ENCODE measurements at places on chromosomes 5 and 9.

- DNase-seq: no peak
These were observed 27.4 kb downstream of the BICD2 start for GRCh38 chr9:92737216-92737606.

DNA sequence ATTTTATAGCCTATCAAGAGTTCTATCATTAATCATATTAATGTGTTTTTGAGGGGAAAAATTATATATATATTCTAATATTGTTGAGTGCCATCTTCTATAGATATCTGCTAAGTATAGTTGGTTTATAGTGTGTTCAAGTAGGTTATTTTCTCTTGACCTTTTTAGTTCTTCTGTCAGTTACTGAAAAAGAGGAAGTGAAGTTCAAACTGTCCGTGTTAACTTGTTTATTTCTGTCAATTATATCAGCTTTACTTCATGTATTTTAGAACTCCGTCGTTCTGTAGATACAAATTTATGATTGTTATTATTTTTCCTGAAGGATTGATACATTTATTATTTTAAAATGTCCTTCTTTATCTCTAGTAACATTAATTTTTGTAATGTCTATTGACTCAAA is 1209.1 kb downstream of the CDH12 start:
- DNase-seq: no peak

DNA sequence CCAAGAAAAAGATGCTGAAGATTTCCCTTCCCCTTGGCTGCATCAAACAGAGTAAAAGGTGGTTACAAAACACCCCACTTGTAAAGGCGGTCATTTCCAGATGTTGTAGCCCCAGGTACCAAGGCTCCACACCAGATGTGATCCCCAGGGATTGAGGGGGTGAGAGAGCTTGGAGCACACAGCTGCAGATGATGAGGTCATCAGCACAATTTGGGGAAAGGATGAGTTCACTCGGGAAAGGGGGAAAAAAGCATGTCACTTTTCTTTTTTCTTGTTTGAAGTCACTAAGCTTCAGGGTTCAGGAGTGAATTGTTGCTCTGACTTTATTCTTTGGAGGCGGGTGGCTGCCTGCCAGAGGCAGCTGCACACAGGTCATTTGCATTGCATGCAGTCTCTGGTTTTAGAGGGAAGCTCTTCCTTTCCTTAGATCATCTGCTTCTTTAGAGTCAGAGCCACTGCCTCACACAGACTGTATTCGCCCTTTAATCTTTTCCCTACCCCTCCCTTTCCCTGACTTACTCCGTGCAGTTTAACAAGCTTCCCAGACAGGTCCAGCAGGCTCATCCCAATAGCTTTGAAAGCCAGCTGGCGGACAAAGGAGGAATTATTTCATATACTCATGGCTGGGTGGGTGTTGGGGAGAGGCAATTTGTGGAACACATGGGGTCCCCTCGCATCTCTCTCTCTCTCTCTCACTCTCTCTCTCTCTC is 409.3 kb upstream of the SLC24A2 start:
- DNase-seq: no peak

DNA sequence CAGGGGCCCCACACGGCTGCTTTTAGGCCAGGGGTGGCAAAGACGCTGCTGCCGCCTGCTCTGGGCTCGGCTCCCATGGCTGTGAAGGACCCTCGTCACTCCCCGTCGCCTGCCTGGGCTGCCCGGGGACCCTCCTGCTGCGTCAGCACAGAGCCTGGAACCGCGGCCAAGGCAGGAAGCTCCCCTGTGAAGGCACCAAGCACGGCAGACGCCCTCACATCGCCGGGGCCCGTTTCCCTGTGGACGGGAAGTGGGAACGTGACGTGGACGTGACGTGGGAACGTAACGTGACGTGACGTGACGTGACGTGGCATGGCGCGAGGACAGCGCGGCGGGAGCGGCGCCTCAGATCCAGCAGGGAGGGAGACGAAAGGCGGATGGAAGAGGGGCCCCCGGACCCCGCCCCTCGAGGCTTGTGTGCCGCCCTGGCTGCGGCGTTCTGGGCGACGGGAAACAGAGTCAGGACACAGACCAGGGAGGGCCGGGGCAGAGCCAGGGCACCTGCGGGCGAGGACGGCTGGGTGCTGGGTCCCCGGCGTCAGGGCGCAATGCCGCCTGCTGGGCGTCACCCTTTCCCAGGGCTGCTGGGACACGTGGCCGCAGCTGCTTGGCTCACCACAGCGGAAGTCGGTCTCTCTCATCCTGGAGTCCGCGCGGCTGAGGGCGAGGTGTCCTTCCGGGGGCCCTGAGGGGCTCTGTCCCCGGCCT is 53.1 kb downstream of the MRPL36 start:
- DNase-seq: no peak

DNA sequence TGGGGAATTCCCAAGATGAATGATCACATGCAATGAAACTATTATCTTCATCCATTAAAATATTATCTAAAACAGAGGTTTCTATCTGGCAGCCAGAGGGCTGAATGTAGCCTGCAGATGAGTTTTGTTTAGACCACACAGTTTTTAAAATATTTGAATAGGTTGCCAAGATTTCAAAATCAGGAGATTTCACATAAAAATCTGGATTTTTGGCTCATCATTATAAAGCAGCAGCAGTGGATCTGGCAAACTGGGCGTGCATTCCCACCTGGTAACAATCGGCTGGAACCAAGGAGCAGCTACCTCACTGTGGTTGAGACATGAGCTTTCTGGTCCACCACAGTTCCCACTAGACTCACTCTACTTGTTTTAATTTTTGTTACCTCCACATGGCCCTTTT is 155.1 kb downstream of the BNC2 start:
- no peak for DNase-seq

- DNase-seq: peak; percentile 20
These were observed at the start of gene PCDHGC4 for GRCh38 chr5:141484641-141485311. Gene PCDHGC4, plus strand, starts transcription at chr5:141485030. Its CDS starts 144 bp downstream, at chr5:141485174.

- no peak for DNase-seq
These were observed 8.4 kb upstream of the PHYHD1 start for GRCh38 chr9:128912270-128912853.

DNA sequence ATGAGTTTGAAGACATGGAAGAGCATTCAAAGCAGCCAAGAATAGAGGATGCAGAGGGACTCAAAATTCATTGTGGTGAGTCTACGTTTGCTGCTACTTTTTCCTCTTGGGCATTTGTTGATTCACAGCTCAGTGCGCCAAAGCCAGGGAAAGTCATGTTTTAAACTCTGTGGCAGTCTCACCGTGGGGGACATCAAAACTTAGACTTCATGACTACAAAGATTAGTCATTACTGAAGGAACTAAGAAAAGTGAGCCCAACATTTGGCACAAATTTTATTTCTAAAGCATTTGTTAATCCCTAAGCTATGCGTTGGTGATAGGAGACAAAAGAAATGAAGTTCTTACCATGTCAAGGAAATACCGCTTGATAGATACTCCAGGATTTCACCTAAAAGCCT is 73.7 kb upstream of the MTAP start:
- DNase-seq: no peak

DNA sequence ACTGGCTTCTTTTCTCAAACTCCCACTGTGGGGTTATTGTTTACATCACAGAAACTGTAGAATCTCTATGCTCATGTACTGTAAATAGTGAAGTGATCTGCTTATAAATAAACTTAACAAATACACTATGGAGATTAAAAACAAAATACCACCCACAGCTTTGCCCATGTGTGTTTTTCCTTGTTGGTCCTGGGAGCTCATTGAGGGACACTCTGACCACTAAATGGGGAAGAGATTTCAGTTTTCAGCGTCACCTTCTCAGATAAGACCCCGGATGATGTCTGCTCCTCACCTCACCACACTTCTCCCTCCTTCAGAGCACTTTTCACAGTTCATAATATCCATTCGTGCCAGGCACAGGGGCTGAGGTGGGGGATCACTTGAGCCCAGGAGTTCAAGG is 89.7 kb downstream of the PDE6A start:
- no peak for DNase-seq

GRCh38 chr5:168174376-168174775 is 117.1 kb upstream of the WWC1 start:
- no peak for DNase-seq

DNA sequence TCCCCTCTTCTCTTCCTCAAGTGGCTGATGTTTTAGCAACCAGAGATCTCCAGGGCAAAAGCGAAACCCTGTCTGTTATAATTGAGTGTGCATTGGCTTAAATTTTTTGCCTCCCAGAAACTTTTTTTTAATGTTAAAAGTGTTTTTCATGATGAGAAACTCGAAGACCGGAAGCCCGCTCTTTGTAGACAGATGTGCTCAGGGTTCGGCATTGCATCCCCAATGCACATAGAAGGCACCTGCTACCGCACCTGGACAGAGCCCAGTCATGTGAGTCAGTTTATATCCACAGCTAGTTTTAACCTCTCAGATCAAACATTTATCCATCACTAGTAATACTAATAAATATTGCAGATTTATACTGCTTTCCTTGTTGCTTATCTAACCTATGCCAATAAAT is 19.5 kb upstream of the NADK2 start:
- no peak for DNase-seq

GRCh38 chr5:164345173-164345849 is 839.9 kb downstream of the MAT2B start:
- peak; percentile 75 for DNase-seq

GRCh38 chr9:6877671-6878161 is 119.9 kb downstream of the KDM4C start:
- no peak for DNase-seq

- DNase-seq: no peak
These were observed 51.7 kb downstream of the AUH start for GRCh38 chr9:91310037-91310436.

- DNase-seq: no peak
These were observed 2.9 kb downstream of the MYOZ3 start for GRCh38 chr5:150663936-150664335.

DNA sequence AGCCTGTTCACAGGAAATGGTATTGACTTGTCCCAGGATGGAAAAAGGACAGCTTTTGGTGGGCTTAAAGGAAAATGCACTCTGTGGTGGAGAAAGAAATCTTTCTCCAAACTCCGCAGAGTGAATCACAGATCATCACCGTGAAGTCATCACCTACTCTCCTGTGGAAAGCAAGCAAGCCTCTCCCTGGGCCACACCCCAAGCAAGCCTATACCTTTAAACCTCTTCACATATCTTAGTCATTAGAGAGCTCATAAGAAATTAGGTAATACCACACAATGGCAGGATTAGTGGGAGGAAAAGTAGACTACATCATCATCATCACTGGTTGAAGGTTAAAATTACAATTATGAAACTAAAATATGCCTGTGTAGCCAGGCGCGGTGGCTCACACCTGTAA is 23.2 kb downstream of the TLE1 start:
- DNase-seq: no peak

- DNase-seq: no peak
These were observed 6.4 kb upstream of the ATOX1 start for GRCh38 chr5:151764801-151765200.

GRCh38 chr5:77798456-77798855 is 22.3 kb upstream of the TBCA start:
- no peak for DNase-seq

GRCh38 chr5:88540471-88541115 is 271.9 kb upstream of the TMEM161B start:
- DNase-seq: no peak

Measured in NCI-H774 (cell line).